CD4-positive, alpha-beta T cell (primary cell): ENCODE measurements at places on chromosomes 1 and 21. TPM values are rescaled to one million over a fixed set of nuclear protein-coding genes. Genes with fewer than 3 reads are reported as not detected.

The ACTA1 gene
- not detected for total RNA-seq

The RCSD1 gene
- total RNA-seq: 42.3 TPM

The SPAG17 gene
- total RNA-seq: not detected

The SPRR2F gene
- total RNA-seq: not detected

The KIAA1614 gene
- total RNA-seq: 0.20 TPM

DNA sequence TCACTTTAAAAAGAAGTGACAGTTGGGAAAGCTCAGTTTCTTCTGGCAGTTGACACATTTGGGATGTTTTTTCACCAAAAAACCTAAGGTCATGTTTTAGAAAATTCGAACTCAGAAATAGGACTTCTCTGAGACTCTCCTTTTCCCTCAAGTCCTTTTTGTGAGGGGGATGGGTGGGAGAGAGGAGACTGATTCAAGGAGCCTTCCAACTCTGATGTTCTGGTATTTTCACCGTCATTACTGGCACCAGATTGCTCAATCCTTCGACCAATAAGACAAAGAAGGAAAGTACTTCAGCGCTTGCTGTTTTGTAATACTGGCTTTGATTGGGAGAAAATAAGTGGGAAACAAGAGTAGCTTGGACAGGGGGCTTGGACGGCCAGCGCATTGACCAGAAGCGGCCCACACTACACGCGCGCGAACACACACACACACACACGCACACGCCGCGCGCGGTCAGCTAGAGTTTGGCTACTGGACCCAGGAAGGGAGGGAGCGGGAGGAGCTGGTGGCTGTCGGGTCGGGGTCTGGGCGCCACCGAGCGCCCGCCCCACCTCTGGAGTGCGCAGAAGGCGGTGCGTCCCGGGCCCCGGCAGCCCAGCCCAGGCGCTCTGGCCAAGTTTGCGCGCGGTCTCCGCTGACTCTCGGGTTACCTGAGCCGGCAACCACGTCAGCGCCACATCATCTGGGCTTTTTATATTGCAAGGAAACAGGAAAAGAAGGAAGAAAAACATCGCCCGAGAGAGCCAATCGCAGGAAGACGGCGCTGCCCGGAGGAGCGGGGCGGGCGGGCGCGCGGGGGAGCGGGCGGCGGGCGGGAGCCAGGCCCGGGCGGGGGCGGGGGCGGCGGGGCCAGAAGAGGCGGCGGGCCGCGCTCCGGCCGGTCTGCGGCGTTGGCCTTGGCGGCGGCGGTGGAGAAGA, at the start of gene KCNK1:
TSS of gene KCNK1 (plus strand) at position 855 of the 921 bp plus-strand sequence. CDS start at position 921, 66 bp downstream.
- DNase-seq: no peak
- H3K27me3 ChIP-seq: peaks cover 32% of the 10 kb centered on the region
- no peak within 1 kb of the TSS for H3K27ac ChIP-seq
- H3K36me3 ChIP-seq: no peaks in the 10 kb centered on the region
- H3K4me3 ChIP-seq: peak within 1 kb of the TSS; percentile 39

DNA sequence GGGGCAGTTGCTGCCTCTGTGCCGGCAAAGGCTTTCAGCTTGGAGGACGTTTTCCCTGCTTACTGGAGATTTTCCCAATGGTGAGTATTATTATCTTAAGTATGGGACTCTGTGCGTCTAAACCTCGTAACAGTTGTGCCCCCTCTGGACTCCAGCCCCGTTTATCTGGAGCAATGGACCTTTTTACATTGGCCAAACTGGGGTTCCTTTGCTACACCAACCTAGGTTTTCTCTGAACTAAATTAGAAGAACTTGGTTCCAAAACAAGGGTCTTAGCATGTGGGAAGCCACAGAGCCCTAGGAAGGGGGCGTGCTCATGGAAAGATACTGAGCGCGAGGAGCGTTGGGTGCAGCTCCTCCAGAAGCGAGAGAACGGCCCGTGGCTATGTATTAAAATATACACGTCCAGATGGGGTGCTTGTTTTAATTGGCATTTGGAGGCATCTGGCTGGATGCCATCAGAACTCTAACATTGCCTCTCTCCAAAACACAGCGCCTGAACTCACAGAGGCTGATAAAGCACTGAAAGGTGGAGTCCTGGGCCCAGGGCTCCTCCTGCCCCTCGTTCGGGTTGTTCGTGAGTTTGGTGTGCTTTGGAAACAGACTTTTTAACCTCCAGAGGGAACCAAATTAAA, 28.4 kb downstream of the POFUT2 start:
- H3K4me1 ChIP-seq: peaks cover 33% of the 10 kb centered on the region
- H3K36me3 ChIP-seq: peaks cover 14% of the 10 kb centered on the region
- DNase-seq: no peak
- H3K4me3 ChIP-seq: no peak overlapping the region
- no peak overlapping the region for H3K27ac ChIP-seq
- peaks cover 7% of the 10 kb centered on the region for H3K27me3 ChIP-seq

DNA sequence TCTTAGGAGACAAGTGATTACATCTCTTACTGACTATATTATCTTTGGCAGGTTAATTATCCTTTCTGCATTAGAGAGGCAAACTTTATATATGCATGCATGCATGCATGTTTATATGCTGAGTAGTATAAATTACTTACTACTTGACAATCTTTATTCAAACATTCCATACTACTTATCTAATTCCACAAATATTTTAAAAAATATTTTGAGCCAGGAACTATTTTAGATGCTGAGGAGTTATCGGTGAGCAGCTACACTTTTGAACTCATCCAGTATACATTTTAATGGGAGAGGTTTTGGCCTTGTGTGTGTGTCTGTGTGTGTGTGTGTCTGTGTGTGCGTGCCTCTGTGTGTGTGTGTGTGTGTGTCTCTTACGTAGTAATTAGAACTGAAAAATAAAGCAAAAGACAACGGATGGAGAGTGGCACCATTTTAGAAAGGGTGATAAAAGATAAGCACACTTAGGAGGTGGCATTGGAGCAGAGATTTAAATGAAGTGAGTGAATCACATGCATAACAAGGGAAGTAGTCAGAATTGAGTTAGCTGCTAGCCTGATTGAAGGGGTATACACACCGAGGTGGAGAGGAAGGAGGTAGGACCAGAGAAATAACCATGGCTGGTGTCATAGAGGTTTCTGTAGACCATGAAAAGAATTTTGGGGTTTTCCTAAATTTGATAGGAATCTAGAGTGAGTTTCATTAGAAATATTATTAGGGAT, 1488.4 kb downstream of the MRPL39 start:
- no peak overlapping the region for H3K27ac ChIP-seq
- no peaks in the 10 kb centered on the region for H3K4me1 ChIP-seq
- H3K36me3 ChIP-seq: no peaks in the 10 kb centered on the region
- no peaks in the 10 kb centered on the region for H3K27me3 ChIP-seq

GRCh38 chr1:227070638-227071285, 130.7 kb downstream of the COQ8A start:
- H3K27me3 ChIP-seq: no peaks in the 10 kb centered on the region
- H3K27ac ChIP-seq: no peak overlapping the region
- no peak for DNase-seq
- no peaks in the 10 kb centered on the region for H3K4me1 ChIP-seq
- H3K36me3 ChIP-seq: no peaks in the 10 kb centered on the region

DNA sequence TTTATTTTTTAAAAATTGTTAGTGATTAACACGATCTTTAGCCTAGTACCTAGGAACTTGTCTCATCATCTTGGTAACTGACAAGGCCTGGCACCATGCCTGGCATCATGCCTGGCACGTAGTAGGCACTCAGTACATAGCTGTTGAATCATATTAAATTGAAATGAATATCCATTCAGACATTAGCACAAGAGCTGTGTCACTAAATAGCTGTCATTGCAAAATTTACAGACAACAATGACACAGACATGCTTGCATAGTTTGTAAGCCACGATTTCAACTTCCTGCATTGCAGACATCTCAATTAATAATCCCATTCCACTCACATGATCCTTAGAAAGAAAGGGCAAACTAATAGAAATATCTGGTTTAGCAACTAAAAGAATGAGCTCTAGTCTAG, 15.4 kb upstream of the PHACTR4 start:
- no peak for DNase-seq
- no peaks in the 10 kb centered on the region for H3K4me1 ChIP-seq
- no peaks in the 10 kb centered on the region for H3K27me3 ChIP-seq
- H3K27ac ChIP-seq: no peak overlapping the region

GRCh38 chr1:183898001-183898396, 93.1 kb downstream of the RGL1 start:
- no peak overlapping the region for H3K27ac ChIP-seq
- no peaks in the 10 kb centered on the region for H3K36me3 ChIP-seq
- no peaks in the 10 kb centered on the region for H3K27me3 ChIP-seq
- no peak overlapping the region for H3K4me3 ChIP-seq
- DNase-seq: no peak
- H3K4me1 ChIP-seq: no peaks in the 10 kb centered on the region

- H3K4me3 ChIP-seq: no peak overlapping the region
- DNase-seq: no peak
- no peaks in the 10 kb centered on the region for H3K4me1 ChIP-seq
- H3K27ac ChIP-seq: no peak overlapping the region
- no peaks in the 10 kb centered on the region for H3K27me3 ChIP-seq
Measured at GRCh38 chr1:185450917-185451316, 133.9 kb upstream of the IVNS1ABP start.
